ENCODE measurements at places on chromosomes 13 and 19.
A peak's percentile ranks its signal among the peaks of the same experiment; 100 is the strongest.

DNA sequence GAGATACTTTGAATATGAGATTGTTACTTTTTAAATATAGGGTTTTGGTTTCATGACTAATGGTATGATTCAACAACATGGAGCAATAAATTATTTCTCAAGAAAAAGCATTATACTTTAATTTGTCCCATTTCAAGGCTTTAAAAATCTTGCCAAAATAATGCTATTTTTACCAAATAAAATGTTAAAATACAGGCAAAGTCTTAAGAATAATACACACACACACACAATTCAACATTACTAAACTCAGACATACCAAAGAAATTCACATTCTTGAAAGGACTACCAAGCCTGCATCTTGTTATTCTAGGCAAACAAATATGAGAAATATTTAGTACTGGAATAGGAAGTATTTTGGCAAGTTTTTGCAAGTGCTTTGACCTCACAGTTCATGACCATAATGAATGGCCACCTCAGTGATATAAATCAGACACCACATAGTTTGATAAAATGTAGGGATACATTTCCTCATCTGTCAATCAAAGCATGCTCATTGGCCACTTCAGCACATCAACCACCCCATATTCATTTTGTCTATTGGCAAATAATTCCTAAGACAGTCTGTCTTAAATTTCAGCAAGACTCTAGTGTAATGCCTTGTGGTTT, 107.2 kb downstream of the NALCN start:
- DNase-seq: no peak

DNA sequence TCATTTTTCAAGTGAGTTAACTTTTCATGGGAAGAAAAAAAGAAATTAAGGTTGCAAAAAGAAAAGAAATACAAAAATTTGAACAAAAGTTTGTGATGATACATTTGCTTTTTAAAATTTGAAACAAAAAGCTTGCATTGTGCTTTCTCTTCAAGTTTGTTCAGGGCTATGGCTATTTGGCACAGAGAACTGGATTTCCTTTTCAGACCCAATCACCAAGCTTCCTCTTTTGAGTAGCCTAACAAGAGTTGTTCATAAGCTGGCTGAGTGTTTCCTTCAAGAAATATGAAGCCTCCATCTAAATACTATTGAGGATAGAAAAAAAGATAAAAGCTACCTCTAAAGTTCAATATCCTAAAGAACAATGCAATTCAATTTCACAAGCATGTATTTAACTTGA, 787.8 kb downstream of the LIG4 start:
- DNase-seq: no peak

DNA sequence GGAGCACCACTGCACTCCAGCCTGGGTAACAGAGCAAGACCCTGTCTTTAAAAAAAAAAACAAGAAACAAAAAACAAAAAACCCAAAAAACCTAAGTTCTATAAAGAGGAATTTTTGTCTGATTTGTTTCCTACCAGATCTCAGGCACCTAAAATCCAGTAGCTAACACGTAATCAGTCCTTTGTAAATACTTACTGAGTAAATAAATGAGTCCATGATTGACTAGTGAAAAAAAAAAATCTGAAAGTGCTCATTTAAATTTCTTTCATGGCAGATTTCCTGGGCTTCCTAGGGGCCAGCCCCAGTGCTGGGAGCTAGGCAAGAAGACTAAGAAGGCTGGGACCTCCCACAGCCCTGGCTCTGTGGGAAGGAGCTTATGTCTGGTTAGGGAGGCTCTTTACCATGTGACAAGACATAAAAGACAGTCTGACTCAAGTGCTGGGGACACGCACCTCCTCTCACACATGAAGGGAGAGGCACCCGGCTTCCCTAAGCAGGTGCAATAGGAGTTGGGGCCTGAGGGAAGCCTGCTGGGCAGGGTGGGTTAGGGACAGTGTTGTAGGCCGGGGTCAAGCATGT, 22.5 kb downstream of the LIG1 start:
- DNase-seq: no peak

- DNase-seq: no peak
Measured at GRCh38 chr13:100520936-100521850, 67.4 kb downstream of the GGACT start.

- DNase-seq: peak; percentile 74
Measured at GRCh38 chr13:40221460-40222201, 444.8 kb downstream of the FOXO1 start.

GRCh38 chr13:37561031-37561430, 37.5 kb downstream of the POSTN start:
- no peak for DNase-seq

All from activated CD4-positive, alpha-beta T cell treated with anti-CD3 and anti-CD28 coated beads, Interleukin-2, amount 10 ng/mL, durations not matched to agents 24 days and 14 days (primary cell).